Astrocyte of the hippocampus (primary cell): ENCODE measurements at places on chromosomes 4 and X.

GRCh38 chr4:110055158-110055768, 142.6 kb downstream of the EGF start:
- peak; percentile 62 for DNase-seq

GRCh38 chrX:50117476-50117875, 83.3 kb downstream of the AKAP4 start:
- DNase-seq, result no peak

- DNase-seq, result no peak
These were observed 57.6 kb downstream of the DOCK11 start for GRCh38 chrX:118553042-118553710.

GRCh38 chr4:140315438-140315837, 58.0 kb upstream of the SCOC start:
- no peak for DNase-seq

- peak; percentile 35 for DNase-seq
These were observed 799.6 kb upstream of the DIAPH2 start for GRCh38 chrX:95885074-95885473.

DNA sequence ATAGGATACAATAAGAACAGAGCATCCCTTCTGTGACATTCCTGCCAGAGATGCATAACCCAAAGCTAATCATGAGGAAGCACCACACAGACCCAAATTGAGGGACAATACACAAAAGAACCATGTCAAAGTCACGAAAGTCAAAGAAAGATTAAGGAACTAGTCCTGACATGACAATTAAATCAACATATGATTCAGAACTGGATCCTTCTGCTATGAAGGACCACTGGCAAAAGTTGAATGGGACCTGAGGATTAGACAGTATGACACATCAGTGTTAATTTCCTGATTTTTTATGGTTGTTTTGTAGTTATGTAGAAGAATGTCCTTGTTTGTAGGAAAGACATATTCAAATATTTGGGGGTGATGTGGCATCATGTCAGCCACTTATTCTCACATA, 13.9 kb downstream of the ACOT9 start:
- no peak for DNase-seq
